ENCODE measurements at places on chromosomes 4 and X.

- DNase-seq, result no peak
These were observed 743.8 kb upstream of the ATOH1 start for GRCh38 chr4:93084599-93085305.

- DNase-seq, result no peak
These were observed 1052.6 kb downstream of the ADGRL3 start for GRCh38 chr4:62252728-62253127.

DNA sequence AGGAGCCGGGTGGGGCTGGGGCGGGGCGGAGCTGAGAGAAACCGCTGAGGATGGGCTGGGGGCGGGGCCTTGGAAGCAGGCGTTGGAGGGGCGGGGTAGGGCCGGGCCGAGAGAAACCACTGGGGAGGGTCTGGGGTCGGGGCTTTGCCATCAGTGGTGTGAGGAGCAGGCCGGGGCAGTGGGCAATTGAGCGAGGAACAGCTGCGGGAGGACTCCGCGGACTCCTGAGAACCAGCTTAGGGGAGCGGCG lies 1.3 kb upstream of the EOLA2 start:
- no peak for DNase-seq

- no peak for DNase-seq
These were observed 182.4 kb upstream of the MBNL3 start for GRCh38 chrX:132671229-132671641.

DNA sequence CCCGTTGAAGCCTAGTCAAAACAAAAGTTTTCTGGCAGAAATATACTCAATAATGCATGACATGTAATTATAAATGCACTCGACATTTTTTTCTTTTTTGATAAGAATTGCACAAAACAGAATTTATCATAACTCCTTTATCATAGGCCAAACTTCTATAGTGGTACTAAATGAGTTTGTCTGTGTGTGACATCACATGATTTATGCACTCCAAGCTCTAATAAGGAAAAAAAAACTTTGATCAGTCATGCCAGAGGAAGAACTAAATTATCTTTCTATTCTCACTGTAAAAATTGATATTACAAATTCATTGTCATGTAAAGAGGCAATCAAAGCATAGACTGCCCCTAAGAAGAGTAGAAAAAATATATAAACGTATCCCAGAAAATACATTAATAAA lies 112.4 kb upstream of the NOCT start:
- no peak for DNase-seq

DNA sequence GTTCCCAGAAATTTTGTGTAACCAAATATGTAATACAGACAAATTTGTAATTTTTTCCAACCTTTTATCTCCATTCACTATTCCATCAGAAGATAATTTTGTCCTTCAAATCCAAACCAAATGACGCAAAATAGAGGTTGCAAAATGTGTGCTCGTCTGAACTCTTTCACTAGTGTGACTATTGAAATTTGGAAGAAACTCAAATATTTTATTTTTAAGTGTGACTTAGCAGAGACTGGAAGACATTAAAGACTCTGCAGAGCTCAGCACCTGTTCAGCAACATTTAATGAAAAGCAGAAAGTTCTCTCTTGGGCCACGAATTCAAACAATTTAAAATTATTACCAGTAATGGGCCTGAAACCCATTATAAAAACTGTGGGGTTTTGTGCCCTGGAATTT lies 30.0 kb upstream of the APELA start:
- no peak for DNase-seq

- no peak for DNase-seq
These were observed 160.6 kb downstream of the BCOR start for GRCh38 chrX:39936886-39937770.

DNA sequence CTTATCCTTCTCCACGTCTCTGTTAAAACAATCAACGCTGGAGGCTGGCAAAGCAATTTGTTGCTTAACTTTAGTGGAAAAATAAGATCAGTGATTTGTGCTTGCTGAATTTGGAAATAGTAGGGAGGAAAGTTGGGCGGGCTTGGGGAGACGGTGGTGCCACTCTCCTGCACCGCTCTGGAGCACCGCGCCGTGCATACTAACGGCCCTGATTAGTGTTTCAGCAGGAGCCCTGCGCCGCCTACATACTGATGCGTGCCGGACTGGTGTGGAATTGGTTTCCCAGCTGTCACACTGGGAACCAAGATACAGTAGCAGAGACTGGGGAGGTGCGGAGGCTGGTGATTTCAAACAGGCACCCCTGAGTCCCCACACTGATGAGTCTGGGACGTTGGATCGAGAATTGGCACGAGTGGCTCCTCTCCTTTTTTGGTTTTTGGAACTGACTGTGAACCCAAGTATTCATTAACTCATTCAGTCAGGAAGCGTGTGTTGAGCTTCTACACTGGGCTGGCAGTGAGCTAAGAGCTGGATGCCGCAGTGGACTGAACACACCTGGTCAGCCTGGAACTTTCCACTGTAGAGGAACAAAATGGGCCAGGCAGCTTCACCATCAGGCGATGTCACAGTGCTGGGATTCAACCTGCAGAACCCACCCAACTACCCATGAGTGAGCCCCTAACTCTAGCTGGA lies 29.0 kb upstream of the PSAPL1 start:
- DNase-seq, result no peak

GRCh38 chr4:173025131-173025530 lies 143.5 kb upstream of the GALNT7 start:
- DNase-seq, result no peak

DNA sequence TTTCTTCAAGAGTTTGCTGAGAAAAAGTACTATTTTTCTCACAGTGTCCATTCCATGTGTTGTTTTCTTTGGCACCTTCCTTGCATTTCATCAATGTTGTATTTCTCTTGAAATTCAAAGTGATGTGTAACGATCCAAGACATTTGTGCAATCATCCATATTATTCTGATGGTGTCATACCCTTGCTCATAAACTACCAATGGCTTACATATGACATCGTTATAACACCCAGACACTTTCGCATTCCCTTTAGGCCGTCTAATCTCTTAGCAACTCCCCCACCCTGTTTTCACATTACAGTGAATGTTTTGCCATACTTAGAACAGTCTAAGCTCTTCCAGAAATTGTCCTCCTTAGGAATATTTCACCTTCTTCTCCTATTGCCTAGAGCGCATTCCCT lies 1779.0 kb downstream of the PCDH7 start:
- DNase-seq, result no peak

GRCh38 chr4:7812921-7813320 lies 126.7 kb downstream of the AFAP1 start:
- no peak for DNase-seq

- no peak for DNase-seq
These were observed 2.0 kb upstream of the ARX start for GRCh38 chrX:25017667-25018247.

DNA sequence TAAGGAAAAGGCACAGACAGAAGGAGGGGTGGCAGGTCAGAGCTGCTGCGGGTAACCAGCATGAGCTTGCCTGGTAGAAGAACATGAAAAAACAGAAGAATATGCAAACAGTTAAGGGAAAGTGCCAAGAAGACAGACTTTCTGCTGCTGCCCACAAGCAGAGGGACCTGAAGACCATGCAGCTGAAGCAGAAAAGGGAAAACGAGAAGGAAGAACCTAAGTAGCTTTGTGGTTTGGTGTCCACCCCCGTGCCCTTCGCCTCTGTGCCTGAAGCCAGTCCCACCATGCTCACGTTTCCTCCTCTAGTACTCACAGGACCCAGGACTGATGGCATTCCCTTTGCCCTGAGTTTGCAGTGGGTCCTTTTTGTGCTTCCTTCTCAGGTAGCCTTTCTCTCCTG lies 62.8 kb downstream of the UBA6 start:
- no peak for DNase-seq

DNA sequence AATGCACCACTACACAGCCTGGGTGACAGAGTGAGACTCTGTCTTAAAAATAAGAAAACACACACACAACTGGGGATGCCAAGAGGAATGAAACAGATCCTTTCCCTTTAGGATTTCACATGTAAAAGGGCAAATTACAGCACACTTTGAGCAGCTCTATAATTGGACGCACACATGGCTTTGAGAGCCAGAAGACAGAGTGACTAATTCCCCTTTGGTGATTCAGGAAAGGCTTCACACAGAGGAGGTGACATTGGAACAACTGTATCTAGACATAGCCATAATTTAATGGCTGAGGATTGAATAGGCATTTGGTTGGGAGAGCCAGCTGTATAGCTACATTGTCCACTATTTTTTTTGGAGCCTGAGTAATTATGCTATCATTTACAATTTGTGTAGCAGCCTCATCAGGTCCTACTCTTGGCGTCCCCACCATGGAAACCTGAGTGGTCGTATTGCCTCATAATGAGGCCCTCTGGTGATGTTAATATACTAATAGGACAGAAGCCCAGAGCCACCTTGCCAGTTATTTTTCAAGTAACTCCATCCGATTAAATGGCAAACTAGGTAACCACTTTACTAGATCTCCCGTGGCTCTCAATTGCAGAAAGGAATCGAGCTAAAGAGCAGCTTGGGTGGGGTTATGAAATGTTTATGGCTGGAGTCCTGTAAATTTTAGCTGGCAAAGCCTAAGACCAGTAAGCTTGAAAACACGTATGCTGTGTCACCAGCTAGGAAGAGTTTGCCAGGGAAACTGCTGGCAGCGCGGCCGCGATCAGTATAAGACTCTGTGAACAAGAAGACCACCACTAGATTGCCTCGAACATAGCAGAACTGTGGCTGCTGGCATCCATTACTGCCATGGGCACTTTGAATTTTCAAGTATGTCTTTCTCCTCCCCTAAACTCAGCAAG lies 8.5 kb upstream of the PPEF1 start:
- DNase-seq, result no peak

GRCh38 chr4:88998001-88998400 lies 59.0 kb downstream of the FAM13A start:
- DNase-seq, result no peak

DNA sequence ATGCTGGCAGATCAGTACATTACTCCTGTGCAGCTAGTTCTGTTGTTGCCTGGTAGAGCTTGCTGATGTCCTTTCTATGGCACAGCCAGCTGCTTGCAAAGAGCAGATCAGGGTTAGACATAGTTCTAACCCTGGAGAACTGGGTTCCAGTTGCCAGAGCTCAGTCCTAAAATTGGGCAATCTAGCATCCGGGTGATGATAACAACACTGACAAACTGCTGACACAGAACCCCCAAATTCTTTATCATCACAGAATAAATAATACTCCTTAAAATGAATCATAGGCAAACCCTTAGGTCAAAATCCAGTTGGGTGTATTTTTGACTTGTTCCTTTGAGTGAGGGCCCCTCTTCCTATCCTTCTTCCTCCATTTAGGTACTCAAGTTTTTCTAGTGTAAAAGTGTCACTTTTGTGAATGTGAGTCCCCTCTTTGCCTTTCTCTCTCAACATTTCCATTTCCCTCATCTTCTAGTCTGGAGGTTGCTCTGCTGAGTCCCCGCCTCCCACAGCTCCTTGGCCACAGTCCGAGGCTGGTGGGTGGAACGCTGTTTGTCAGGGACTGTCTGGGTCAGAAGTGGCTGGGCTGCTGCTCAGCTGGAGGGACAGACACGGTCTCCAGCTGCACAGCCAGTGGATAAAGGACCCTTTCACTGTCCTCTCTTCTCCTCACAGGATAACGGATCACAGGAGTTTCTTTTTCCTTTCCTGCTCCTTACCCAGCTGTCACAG lies 93.6 kb upstream of the RASGEF1B start:
- no peak for DNase-seq

- no peak for DNase-seq
These were observed 76.0 kb downstream of the NAT8L start for GRCh38 chr4:2135083-2135482.

DNA sequence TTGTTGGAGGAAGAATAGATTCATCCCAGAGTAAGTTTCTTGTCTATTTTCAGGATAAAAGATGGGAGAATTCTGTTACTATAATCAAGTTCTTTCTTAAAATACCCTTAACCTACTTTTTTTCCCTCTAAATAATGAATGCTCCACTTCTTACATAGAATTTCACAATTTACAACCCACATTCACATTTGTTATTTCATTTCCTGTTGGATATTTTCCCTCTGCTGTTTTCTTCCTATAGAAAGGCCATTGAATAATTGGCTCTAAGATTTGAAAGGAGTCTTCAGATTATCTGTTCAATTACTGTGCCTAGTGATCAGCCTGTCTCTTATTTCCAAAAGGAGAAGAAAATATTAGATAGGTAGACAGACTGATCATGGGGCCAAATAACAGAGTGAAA lies 79.7 kb downstream of the CPE start:
- DNase-seq, result no peak

DNA sequence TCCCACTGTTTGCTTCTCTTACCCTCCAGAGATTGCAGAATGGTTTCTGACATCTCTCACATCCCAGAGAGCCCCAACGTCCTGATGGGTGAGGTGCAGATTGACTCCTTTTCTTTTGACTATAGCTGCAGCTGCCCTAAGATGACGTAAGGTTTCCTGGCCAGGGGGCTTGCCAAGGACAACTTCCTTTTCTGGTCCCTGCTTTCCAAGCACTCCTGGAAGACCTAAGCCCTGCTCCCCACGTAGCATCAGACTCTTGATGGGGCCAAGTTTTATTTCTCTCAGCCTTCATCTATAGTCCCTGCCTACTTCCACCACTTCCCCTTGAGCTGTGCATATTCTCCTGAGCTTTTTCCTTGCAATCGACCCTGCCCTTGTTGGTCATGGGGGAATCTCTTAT lies 497.7 kb downstream of the IDS start:
- no peak for DNase-seq

DNA sequence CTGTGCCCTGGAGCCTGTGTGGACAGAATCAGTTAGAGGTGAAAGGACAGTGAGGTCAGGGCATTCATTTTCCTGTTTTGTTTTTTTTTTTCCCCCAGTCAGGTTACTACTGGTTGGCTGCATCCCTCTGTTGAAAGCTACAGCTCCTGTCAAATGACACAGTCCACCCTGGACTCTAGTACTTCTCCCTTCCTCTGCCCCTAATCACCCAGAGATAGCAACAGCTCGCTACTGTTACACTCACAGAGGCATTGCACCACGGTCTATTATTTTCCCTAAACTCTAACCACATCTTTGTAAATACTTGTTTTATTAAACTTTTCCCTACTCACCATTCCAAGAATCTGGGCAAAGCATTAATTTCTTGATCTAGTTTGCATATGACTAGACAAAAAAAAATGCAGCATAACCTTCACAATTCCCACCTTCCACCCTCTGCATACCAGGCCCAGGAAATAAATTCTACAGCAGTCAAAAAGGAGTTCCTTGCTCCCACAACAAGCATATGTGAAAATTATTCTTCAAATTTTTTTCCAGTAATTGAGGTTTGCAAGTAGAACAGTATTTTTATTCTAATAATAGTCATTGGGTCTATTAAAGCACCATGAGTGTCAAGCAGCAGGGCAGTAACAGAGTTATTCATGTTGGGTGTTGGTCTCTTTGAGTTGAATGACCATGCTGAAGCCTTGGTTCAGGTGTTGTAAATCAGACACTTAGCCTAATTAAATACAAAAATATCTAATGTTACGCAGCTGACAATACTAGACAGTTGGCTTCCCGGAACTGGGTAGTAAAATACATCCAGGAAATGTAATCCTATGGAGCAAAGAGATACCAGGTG lies 329.2 kb downstream of the INPP4B start:
- no peak for DNase-seq

- no peak for DNase-seq
These were observed at the start of gene CCNQ for GRCh38 chrX:153598541-153599191. Gene CCNQ (minus strand): TSS chrX:153599139. CDS start chrX:153599073, 66 bp downstream.

Data from LNCaP clone FGC (cell line).